ENCODE measurements at places on chromosomes 5 and 9.

DNA sequence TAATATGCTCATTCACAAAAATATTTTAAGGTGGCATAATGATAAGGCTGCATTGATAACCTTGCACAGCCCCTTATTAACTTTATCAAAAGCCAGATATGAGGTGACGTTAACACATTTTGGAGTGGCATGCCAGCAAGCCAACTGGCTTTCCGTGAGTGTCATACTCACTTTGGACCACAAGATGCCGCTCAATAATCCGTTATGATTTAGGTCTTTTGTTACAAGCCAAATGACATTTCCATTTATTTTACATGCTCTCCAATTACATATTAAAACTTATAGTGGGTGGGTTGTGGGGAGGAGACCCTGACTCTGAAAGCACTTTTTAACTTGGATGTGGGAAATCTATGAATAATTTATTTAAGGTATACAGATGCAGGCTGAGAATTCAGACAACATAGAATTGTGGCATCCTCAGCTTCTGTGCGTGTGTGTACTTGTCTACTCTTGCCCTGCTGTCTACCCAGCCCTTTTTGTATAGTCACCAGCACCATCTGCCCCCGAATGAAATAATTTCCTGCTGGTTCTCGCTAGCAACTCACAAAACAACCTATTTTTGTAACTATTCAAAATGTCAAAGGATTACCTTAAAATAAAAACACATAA is 305.1 kb downstream of the PSAT1 start:
- H3K36me3 ChIP-seq: no peaks in the 10 kb centered on the region
- no peak for DNase-seq
- no peak overlapping the region for H3K4me3 ChIP-seq
- H3K27ac ChIP-seq: no peak overlapping the region
- no peaks in the 10 kb centered on the region for H3K4me1 ChIP-seq
- H3K27me3 ChIP-seq: no peaks in the 10 kb centered on the region

GRCh38 chr5:66666778-66667177 is 70.6 kb downstream of the MAST4 start:
- no peak overlapping the region for H3K27ac ChIP-seq
- no peaks in the 10 kb centered on the region for H3K36me3 ChIP-seq
- no peak overlapping the region for H3K4me3 ChIP-seq
- H3K27me3 ChIP-seq: no peaks in the 10 kb centered on the region
- no peaks in the 10 kb centered on the region for H3K4me1 ChIP-seq

- no peaks in the 10 kb centered on the region for H3K4me1 ChIP-seq
- no peak for DNase-seq
- H3K36me3 ChIP-seq: no peaks in the 10 kb centered on the region
- no peak overlapping the region for H3K27ac ChIP-seq
These were observed 31.8 kb downstream of the DMRT3 start for GRCh38 chr9:1008216-1008615.

GRCh38 chr5:95843733-95844223 is 21.3 kb upstream of the GLRX start:
- no peaks in the 10 kb centered on the region for H3K4me1 ChIP-seq
- DNase-seq: no peak
- H3K27ac ChIP-seq: no peak overlapping the region
- H3K27me3 ChIP-seq: no peaks in the 10 kb centered on the region

- DNase-seq: no peak
- H3K27me3 ChIP-seq: no peaks in the 10 kb centered on the region
- no peaks in the 10 kb centered on the region for H3K4me1 ChIP-seq
- no peaks in the 10 kb centered on the region for H3K36me3 ChIP-seq
- H3K4me3 ChIP-seq: no peak overlapping the region
These were observed 196.2 kb upstream of the RAI14 start for GRCh38 chr5:34459908-34460307.

DNA sequence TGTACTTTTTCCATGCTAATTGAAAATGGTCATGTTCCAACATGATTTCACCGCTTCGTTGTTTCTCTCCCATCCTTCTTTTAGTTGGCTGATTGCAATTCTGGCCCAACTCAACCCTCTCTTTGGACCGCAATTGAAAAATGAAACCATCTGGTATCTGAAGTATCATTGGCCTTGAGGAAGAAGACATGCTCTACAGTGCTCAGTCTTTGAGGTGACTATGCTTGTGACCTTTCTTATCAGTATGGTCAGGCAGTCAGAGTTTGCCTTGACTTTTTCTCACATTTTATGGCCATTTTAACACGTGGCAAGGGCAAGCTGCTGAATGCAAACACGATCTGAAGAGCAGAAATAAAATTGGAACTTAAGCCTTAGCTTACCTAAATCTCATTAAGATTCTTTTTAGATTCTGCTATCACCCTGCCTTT is 36.0 kb upstream of the CREBRF start:
- DNase-seq: no peak
- H3K36me3 ChIP-seq: peaks cover 3% of the 10 kb centered on the region
- H3K4me1 ChIP-seq: 0 out of 2 replicates have a peak, but pooled peaks cover 2% of the 10 kb centered on the region
- no peaks in the 10 kb centered on the region for H3K27me3 ChIP-seq
- no peak overlapping the region for H3K4me3 ChIP-seq

DNA sequence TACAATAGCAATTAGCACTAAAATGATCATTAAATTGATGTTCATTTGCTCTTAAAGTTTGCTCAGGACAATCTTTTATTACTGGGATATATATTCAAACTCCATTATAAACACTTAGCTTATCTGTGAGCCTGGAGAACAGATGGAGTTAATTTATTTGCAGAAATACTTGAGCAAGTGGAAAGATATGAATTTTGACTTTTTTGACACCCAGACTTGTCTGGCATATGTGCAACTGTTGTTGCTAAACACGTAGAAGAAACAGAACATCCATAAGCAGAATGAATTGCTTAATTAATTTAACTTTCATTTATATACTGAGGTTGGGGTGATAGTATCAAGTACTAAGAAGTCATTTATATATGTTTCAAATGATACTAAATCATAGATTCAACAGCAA is 820.7 kb upstream of the TYRP1 start:
- peaks cover 3% of the 10 kb centered on the region for H3K4me1 ChIP-seq
- no peaks in the 10 kb centered on the region for H3K27me3 ChIP-seq
- H3K36me3 ChIP-seq: no peaks in the 10 kb centered on the region
- H3K27ac ChIP-seq: no peak overlapping the region
- H3K4me3 ChIP-seq: no peak overlapping the region

GRCh38 chr9:72681283-72681630 is 159.8 kb downstream of the TMC1 start:
- no peaks in the 10 kb centered on the region for H3K4me1 ChIP-seq
- no peaks in the 10 kb centered on the region for H3K27me3 ChIP-seq
- H3K4me3 ChIP-seq: no peak overlapping the region
- no peaks in the 10 kb centered on the region for H3K36me3 ChIP-seq
- no peak overlapping the region for H3K27ac ChIP-seq

DNA sequence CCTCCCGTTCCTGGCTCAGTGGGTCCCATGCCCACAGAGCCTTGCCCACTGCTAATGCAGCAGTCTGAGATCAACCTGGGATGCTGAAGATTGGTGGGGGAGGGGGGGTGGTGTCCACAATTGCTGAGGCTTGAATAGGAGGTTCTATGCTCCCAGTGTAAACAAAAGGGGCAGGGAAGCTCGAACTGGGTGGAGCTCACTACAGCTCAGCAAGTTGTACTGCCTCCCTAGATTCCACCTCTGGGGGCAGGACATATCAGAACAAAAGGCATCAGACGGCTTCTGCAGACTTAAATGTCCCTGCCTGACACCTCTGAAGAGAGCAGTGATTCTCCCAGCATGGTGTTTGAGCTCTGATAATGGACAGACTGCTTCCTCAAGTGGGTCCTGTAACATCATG is 885.6 kb upstream of the COX7C start:
- H3K4me1 ChIP-seq: no peaks in the 10 kb centered on the region
- H3K27ac ChIP-seq: no peak overlapping the region
- DNase-seq: no peak
- H3K27me3 ChIP-seq: no peaks in the 10 kb centered on the region
- no peak overlapping the region for H3K4me3 ChIP-seq
- no peaks in the 10 kb centered on the region for H3K36me3 ChIP-seq

DNA sequence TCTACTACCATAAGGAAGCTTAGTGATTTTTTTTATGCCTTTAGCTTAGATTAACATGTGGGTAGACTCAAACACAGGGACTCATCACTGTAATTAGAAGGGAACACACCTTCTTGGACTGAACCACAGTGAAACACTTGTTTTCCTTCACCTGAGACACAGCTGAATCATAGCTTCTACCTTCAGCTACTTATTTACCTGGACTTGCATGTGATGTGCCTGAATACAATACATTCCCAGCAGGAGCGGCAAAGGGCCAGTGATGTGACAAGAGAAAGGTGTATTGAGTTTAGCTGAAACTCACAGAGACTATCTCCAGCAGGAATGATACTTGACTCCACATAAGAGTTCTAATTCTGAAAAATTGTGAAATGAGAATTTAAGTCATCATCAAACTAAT is 37.8 kb downstream of the GRAMD2B start:
- no peak overlapping the region for H3K4me3 ChIP-seq
- no peaks in the 10 kb centered on the region for H3K4me1 ChIP-seq
- no peak for DNase-seq
- no peak overlapping the region for H3K27ac ChIP-seq

DNA sequence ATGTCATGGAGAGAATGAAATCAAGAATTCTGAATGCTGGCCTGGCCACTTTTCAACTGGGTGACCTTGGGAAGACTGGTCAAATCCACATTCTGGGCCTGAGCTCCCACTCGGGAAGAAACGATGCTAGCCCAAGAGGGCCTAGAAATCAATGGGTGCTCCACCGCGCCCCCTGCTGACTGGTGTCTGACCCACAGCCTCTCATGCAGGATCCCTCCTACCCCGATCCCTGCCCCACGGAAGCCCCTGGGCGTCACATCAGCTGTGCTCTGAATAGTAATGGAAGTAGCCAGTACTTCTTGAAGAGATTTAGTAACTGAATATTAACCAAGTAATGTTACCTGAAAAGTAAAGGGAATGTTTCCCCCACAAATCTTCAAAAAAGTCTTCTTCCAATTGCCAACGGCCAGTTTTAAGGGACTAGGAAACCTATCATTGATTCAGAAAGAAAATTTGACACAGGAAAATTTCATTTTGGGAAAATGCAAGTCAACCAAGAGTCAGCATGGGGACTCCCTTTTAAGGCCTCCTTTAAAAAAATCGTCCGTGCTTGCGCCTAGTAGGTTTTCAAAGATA is 43.9 kb downstream of the CRB2 start:
- H3K27me3 ChIP-seq: no peaks in the 10 kb centered on the region
- no peaks in the 10 kb centered on the region for H3K4me1 ChIP-seq
- H3K36me3 ChIP-seq: no peaks in the 10 kb centered on the region
- H3K27ac ChIP-seq: no peak overlapping the region

DNA sequence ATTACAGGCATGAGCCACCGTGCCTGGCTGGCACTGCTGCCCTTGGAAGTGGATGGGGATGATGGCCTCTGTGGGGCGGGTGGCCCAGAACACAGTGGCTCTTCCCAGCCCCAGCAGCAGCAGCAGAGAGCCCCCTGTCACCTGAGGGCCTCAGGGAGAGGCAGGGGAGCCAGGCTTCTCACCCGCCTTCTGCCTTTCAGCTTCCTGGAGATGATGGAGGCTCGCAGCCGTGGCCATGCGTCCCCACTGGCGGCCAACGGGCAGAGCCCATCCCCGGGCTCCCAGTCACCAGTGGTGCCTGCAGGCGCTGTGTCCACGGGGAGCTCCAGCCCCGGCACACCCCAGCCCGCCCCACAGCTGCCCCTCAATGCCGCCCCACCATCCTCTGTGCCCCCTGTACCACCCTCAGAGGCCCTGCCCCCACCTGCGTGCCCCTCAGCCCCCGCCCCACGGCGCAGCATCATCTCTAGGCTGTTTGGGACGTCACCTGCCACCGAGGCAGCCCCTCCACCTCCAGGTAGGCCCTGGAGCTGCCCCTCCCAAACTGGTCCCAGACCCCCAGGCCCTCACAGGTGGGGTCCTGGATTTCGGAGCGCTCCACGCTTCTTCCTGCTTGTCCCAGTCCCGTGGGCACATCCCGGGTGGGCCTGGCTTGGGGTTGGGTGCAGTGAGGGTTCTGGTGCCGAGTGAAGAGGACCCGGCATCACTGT is 5.0 kb upstream of the AJM1 start:
- no peak overlapping the region for H3K4me3 ChIP-seq
- DNase-seq: no peak
- H3K36me3 ChIP-seq: peaks cover 15% of the 10 kb centered on the region
- peaks cover 14% of the 10 kb centered on the region for H3K4me1 ChIP-seq
- no peak overlapping the region for H3K27ac ChIP-seq

GRCh38 chr9:37295796-37296195 is 126.7 kb upstream of the GRHPR start:
- H3K4me1 ChIP-seq: no peaks in the 10 kb centered on the region
- DNase-seq: no peak
- no peaks in the 10 kb centered on the region for H3K27me3 ChIP-seq

- no peak for DNase-seq
- H3K36me3 ChIP-seq: no peaks in the 10 kb centered on the region
- H3K27ac ChIP-seq: no peak overlapping the region
- no peaks in the 10 kb centered on the region for H3K4me1 ChIP-seq
- peaks cover 12% of the 10 kb centered on the region for H3K27me3 ChIP-seq
- H3K4me3 ChIP-seq: no peak overlapping the region
These were observed 4.4 kb downstream of the FGF10 start for GRCh38 chr5:44384816-44385215.

- H3K4me1 ChIP-seq: no peaks in the 10 kb centered on the region
- H3K36me3 ChIP-seq: no peaks in the 10 kb centered on the region
- H3K27ac ChIP-seq: no peak overlapping the region
- H3K4me3 ChIP-seq: no peak overlapping the region
These were observed 77.3 kb upstream of the RPS23 start for GRCh38 chr5:82355496-82355895.

DNA sequence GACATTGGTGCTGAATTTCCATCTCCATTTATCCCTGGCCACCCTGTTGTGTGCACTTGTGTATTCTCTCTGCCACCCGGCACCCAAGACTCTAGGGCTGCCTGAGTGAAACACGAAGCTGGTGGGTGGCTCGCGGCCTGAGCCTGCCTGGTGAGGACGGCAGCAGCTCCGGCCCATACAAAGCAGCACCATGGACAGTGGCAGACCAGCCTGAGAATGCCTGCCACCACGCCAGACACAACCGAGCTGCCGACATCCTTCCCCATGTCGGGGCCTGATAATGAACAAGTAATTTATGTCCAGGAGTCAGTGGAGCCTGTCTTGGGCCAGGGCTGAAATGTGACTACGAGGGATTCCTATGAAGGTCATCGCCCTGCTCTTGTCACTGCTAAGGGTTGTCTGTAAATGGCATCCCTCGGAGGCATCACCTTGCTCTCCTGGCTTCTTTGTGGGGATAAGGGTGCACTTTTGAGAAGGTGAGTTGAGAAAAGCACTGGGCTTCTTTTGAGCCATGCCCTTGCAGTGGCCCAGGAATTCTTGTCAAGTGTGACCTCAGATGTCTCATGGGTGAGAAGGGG is 175.7 kb downstream of the MELK start:
- no peak overlapping the region for H3K4me3 ChIP-seq
- H3K36me3 ChIP-seq: no peaks in the 10 kb centered on the region
- no peaks in the 10 kb centered on the region for H3K4me1 ChIP-seq
- DNase-seq: no peak

GRCh38 chr9:120966013-120966369 is 39.4 kb upstream of the TRAF1 start:
- H3K27me3 ChIP-seq: no peaks in the 10 kb centered on the region
- no peaks in the 10 kb centered on the region for H3K36me3 ChIP-seq
- no peak overlapping the region for H3K27ac ChIP-seq
- H3K4me1 ChIP-seq: peaks cover 3% of the 10 kb centered on the region
- no peak for DNase-seq
